ENCODE measurements at places on chromosomes 5 and 9.

- DNase-seq, result no peak
Measured at GRCh38 chr5:131285703-131286399, 22.0 kb downstream of the CDC42SE2 start.

DNA sequence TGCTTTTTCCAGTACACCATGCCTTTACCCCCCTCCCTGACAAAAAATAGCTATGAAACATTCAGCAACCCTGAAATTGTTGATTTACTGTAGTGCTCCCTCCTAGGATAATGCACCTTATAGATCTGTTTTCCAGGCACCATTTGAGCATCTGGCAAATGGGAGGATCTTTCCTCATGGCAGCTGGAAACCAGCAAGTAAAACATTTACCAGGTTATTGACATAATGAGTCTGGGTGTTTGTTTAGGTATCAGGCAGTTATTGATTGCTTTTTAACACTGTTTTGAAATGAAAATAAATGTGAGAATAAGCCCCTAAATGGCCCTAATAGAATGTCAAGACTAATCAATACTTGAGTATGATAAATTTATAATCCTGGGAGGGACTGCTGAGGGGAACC, 57.3 kb upstream of the KLF4 start:
- no peak for DNase-seq

DNA sequence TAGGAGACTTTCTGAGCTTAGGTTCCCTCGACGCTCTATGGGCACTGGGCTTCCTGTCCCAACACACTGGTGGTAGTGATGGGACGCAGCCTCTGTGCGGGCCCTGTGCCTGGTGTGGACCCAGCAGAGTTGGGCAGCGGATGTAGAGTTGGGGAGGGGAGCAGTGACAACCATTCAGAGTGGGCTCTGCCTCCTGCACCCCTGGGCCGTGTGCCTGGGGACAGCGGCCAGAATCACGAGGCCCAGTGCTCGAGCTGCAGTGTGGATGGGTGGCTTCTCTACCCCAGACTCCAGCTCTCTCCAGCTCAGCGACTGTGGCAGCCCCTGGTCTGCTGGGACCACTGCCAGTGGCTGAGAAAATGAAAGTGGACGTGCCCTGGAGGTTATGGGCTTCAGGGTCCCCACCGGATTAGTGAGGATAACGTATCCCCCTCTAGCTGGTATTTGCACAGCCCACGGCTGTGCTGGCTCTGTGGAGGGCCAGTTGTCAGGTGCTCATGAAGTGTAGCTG, 18.6 kb downstream of the RXRA start:
- no peak for DNase-seq

GRCh38 chr5:180792287-180792964, 10.2 kb downstream of the MGAT1 start:
- no peak for DNase-seq

- no peak for DNase-seq
Measured at GRCh38 chr5:53024535-53024934, 35.4 kb downstream of the ITGA2 start.

DNA sequence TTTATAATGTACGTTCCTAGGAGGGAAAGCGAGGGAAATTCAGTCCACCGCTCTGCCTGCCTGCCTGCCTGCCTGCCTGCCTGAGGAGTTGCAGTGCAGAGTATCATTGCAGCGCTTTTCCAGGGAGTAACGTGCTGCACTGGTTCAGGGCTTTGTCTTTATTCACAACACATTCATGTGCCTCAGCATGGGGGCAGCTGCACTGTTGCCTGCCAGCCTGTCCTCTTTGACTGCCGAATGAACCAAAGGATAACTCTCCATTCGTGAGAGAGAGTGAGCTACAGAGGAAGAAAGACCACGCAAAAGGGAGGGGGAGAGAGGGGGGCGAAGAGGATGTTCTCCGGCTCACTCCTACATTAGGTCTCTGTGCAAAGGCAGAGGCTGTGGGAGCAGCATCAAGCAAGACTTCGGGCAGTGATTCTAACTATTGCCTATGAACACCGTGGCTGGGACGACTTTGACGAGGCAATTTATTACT, 791.2 kb downstream of the MAT2B start:
- DNase-seq, result no peak

Data from naive thymus-derived CD4-positive, alpha-beta T cell (primary cell).